ENCODE measurements at places on chromosomes 1 and 21.
A peak's percentile ranks its signal among the peaks of the same experiment; 100 is the strongest.

GRCh38 chr1:209723756-209724693 is 19.4 kb downstream of the HSD11B1 start:
- DNase-seq: no peak

DNA sequence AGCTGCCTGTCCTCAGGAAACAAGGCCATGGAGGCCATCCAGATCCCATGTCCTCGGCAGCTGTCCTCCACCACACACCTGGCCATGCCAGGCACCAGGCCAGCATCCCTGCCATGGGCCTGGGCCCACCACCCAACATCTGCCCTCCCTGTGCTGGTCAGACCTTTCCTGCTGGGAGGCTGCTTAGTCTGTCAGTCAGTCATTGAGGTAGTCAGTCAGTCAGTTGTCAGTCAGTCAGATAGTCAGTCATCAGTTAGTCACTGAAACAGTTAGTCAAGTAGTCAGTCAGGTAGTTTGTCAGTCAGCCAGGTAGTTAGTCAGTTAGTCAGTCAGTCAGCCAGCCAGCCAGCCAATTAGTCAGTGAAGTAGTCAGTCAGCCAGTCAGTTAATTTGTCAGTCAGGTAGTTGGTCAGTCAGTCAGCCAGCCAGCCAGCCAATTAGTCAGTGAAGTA is 17.2 kb downstream of the KRTAP10-1 start:
- DNase-seq: no peak

DNA sequence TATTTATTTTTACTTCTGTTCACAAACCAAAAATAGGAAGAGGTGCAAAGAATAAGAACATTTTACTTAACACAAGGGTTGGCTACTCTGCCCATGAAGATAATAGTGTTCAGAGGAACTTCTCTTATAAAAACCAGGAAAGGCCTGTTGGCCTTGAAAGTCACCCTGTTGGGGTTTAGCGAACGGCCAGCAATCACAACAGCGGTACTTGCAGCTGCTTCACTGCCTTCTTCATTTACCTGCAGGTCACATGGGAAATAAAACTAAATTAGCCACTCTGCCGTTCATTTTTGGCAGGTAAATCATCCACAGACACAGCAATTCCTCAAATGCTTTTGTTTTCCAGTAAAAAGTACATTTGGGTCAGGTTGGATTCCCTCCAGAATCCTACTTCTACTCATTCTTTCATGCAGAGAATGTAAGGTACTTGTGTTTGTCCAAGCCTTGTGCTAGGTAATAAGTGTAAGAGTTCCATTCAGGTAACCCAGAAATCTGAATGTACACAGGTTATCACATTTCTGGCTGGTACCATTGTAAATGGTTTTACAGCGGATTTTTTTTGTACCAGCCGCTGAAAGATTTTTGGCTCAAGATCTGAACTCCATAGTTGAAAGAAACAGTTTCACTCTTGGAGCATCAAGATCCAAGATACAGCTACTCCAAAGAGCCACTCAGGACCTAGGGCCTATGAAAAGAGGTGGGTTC is 13.1 kb downstream of the SERPINC1 start:
- DNase-seq: no peak

DNA sequence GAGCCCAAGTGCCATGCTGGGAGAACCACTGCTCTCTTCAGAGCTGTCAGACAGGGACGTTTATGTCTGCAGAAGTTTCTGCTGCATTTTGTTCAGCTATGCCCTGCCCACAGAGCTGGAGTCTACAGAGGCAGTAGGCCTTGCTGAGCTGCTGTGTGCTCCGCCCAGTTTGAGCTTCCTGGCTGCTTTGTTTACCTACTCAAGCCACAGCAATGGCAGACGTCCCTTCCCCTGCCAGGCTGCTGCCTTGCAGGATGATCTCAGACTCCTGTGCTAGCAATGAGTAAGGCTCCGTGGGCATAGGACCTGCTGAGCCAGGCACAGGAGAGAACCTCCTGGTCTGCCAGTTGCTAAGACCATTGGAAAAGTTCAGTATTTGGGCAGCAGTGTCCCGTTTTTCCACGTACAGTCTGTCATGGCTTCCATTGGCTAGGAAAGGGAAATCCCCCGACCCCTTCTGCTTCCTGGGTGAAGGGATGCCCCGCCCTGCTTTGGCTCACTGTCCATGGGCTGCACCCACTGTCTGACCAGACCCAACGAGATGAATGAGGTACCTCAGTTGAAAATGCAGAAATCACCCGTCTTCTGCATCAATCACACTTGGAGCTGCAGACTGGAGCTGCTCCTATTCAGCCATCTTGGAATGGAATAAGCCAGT is 31.9 kb downstream of the CYP4B1 start:
- no peak for DNase-seq

GRCh38 chr1:18107369-18108298 is at the start of gene IGSF21:
Gene IGSF21, plus strand, starts transcription at chr1:18107798. Its CDS starts 331 bp downstream, at chr1:18108129.
- DNase-seq: peak; percentile 82

DNA sequence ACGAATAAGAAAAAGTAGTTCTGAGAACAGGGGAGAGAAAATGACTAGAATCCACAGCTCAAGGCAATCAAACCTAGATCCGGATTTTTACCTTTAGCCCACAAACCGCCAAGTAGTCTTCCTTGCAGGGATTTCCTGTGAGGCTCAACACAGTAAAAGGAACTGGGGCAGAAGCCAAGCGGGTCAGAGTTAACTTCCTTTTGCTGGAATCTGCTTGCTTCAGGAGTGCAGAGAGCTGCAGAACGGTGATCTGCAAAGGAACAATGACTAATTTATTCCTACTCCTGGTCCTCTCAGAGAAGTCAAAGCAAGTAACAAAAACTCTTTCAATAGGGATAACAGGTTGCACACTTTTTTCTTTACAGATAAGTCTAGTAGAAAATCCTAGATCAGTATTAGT is 53.4 kb downstream of the UBR4 start:
- DNase-seq: no peak

DNA sequence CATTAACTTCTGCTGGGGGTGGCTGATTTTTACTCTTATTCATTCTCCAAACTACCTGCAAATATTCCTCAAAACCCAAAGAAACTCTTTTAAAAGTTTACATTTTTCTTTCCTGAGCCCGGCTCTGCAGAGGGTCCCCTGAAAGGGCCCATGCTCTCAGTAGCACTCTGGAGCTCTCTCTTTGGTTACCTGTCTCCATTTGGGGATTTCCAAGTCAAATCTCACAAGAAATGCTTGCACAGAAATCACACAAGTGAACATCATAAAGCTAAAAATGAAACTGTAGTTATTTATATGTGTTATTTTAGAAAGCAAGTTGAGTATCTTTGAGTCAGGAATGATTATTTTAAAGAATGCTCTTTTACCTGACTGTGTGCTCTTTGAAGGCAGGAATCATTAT is 174.5 kb upstream of the PLXNA2 start:
- DNase-seq: no peak

GRCh38 chr1:202713110-202713509 is 2.9 kb upstream of the SYT2 start:
- no peak for DNase-seq

DNA sequence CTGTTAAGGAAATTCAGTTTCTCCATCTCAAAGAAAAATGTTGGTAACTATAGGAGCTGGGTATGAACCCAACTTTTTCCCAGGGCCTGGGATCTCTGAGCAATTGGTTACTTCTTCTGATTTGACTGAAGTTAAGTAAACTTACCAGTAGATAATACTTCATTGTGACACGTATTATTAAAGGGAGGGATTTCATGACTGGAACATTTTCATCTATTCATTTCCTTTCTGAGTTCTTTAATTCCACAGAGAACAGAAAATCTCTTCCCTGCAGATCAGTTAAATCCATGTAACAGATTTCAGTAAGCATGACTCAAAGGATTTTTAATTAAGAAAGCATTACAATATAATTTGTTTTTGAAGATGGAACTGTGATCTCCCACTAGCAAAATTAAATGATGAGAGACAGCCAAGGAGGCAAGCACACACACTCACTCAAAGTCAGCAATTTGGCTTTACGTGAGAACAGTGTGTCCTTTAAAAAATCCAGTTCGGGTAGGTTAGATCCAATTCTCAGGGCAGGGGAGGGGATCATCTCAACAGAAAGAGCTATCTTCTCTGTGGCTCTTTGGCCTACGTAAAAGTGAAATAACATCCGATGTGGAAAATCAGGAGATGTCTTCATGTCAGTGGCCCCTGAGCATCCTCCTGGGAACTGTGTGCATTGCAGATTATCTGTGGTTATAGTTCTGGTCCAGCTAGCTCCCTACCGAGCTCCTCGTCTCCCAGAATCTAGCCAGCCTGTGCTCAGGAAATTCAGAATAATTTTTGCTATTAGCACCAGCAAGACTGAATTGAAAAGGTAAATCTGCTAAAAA is 10.8 kb upstream of the MYOC start:
- no peak for DNase-seq

- DNase-seq: no peak
These were observed 38.0 kb upstream of the RGS5 start for GRCh38 chr1:163240705-163241104.

- no peak for DNase-seq
These were observed 228.5 kb downstream of the CACNA1E start for GRCh38 chr1:181711820-181712219.

DNA sequence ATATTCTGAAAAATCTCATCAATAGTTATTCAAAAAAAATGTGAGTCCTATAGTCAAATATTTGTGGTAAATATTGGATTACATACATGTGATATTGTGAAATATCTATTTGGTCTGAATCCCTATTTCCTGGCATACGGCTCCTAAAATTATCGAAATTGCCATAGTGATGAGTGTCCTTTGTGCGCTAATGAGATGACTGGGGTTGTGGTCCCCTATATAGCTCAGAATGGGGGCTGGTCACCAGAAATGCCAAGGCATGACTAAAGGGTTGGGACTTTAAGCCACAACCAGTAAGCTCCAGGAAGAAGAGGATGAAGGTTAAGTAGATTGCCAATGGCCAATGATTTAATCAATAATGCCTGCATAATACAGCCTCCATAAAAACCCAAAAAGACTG is 610.2 kb upstream of the CHRM3 start:
- DNase-seq: no peak

- DNase-seq: no peak
These were observed 40.8 kb downstream of the MCOLN2 start for GRCh38 chr1:84956097-84956496.

DNA sequence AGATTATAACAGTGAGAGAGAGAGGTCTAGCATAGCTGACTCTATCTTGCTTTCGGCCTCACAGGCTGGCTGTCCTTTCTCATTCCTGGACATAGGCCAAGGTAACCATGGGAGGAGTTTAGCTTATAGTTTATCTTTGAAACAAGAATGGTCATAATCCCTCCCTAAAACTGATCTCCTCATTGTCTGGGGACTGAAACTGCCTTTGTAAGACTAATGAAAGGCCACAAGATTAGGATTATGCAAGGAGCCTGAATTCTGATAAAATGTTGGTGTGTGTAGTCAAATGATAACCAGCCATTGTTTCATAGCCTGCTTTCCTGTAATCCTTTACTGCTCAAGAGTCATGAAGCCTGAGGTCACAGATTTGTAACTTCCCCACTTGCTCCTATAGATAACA is 131.9 kb upstream of the LYPLAL1 start:
- DNase-seq: no peak

DNA sequence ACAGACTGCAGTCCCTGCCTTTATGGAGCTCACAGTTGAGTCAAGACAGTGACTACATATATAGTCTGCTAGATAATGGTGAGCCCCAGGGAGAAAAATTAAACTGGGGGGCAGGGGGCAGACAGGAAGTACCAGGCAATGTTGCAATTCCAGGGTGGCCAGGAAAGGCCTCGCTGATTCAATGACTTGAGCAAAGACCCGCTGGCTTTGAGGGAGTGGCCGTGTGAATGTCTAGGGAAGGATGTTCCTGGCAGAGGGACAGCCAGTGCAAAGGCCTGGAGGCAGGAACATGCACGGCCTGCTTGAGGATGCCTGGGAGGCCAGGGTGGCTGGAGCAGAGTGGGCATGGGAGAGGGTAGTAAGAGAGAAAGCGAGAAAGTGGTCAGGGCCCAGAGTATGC is 23.0 kb upstream of the EPHA8 start:
- DNase-seq: no peak

GRCh38 chr1:209500993-209501392 is 82.5 kb upstream of the CAMK1G start:
- no peak for DNase-seq

DNA sequence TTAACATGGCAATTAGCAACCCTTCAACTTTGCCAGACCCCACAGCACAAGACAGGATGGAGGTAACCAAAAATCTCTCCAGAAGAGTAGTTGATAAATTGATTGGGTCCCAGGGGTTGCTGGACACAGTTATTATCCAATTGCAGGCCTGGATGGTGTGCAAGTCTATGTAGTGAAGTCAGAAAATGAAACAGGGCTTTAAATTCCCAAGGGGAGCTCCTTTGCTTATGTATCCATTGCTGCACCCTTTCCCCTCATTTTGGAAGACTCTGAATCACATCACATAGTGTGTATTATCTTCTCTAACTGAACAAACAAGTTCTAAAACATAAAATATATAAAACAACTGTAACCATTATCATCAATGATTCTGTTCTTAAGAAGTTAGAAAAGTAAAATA is 550.2 kb downstream of the LMO4 start:
- DNase-seq: no peak

DNA sequence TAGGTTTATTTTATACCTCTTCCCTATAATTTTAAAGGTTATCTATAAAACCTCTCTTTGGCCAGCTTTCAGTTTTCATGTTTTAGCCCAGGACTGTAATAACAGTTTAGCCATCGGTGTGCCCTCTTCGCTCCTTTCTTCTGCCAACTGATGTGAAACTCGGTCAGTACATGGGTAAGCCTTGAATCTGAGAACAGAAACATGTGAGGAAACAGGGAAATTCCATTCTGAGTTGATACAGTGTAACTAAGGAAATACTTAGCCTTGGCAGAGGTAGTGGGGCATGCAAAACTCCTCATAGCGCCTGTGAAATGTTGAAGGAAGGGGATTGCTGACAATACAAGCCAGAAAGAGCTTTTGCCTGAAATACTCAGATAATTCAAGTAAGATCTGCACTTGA is 465.2 kb downstream of the NCAM2 start:
- no peak for DNase-seq

DNA sequence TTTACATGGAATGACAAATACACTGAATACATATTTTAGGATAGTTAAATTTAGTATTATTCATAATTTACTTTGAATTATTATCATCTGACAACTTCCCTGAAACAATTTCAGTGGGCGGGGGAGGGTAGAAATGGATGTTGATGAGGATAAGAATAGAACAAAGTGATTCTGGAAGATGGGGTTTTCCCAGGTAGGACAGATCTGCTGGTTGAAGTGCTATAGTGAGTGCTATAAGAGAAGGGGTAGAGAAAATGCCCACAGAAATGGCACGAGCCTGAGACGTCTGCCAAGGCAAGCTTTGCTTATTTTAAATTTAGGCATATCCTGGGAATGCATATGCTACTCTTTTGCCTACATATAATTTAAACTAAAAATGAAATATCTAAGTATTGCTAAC is 3.2 kb downstream of the CFH start:
- DNase-seq: no peak

- no peak for DNase-seq
These were observed 14.9 kb downstream of the FAAH start for GRCh38 chr1:46409063-46409372.

DNA sequence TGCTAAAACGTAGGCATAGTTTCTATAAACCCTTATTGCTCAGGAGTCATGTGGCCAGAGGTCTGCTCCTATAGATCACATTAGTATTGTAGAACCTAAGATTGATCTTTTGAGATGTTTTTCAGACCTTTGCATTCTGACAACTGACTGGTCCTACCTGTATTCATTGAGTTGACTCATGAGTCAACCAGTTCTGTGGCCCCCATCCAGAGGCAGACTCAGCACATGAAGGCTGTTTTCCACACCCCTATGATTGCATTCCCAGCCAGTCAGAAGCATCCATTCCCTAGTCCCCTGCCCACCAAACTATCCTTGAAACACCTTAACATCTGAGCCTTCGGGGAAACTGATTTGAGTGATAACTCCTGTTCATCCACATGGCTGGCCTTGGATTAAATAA is 451.7 kb downstream of the SIPA1L2 start:
- no peak for DNase-seq

Data from D341Med (cell line).